ENCODE measurements at places on chromosomes 12 and 14. TPM values are rescaled to one million over a fixed set of nuclear protein-coding genes. Genes with fewer than 3 reads are reported as not detected.

GRCh38 chr12:42128327-42128726 is 16.3 kb downstream of the GXYLT1 start:
- no peak for DNase-seq
- H3K4me3 ChIP-seq = no peak overlapping the region
- H3K27me3 ChIP-seq = no peaks in the 10 kb centered on the region
- H3K4me1 ChIP-seq = no peaks in the 10 kb centered on the region
- H3K27ac ChIP-seq = no peak overlapping the region
- H3K36me3 ChIP-seq = no peaks in the 10 kb centered on the region

- no peaks in the 10 kb centered on the region for H3K36me3 ChIP-seq
- H3K27ac ChIP-seq = no peak overlapping the region
- no peak for DNase-seq
- no peaks in the 10 kb centered on the region for H3K4me1 ChIP-seq
Observed at GRCh38 chr14:101207897-101208296, 304.4 kb upstream of the RTL1 start.

GRCh38 chr12:71865166-71865713 is 25.7 kb downstream of the TBC1D15 start:
- no peaks in the 10 kb centered on the region for H3K27me3 ChIP-seq
- no peak overlapping the region for H3K27ac ChIP-seq
- no peak overlapping the region for H3K4me3 ChIP-seq

The E2F7 gene
- 7.9 TPM for total RNA-seq

GRCh38 chr14:25122843-25123242 is 72.9 kb upstream of the STXBP6 start:
- no peak for DNase-seq
- no peak overlapping the region for H3K4me3 ChIP-seq
- H3K27ac ChIP-seq = no peak overlapping the region
- no peaks in the 10 kb centered on the region for H3K27me3 ChIP-seq

DNA sequence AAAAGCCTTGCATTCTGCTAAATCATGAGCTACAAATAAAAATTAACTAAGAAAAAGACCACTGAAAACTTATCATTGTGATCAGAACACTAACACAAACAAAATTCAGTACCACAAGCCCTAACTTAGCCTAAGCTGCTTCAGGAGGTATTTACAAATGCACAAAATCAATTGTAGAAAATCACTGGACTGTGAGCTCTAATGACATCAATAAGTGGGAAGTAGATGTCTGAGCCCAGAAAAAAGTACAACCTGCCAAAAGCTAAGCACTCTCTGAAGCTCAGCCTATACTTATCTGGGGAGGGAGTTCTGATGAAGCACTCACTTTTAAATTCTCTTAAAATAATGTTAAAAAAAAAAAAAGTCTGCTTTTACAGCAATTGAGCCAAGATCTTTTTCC is 92.9 kb downstream of the SLCO1B1 start:
- H3K4me3 ChIP-seq = no peak overlapping the region
- H3K27ac ChIP-seq = no peak overlapping the region

GRCh38 chr14:90455100-90455571 is 58.3 kb downstream of the CALM1 start:
- H3K27me3 ChIP-seq = no peaks in the 10 kb centered on the region
- H3K36me3 ChIP-seq = no peaks in the 10 kb centered on the region
- H3K4me3 ChIP-seq = no peak overlapping the region
- no peak for DNase-seq

- H3K27me3 ChIP-seq = no peaks in the 10 kb centered on the region
- no peak overlapping the region for H3K4me3 ChIP-seq
- H3K36me3 ChIP-seq = no peaks in the 10 kb centered on the region
- DNase-seq = no peak
- H3K27ac ChIP-seq = no peak overlapping the region
Observed at GRCh38 chr14:60212503-60213371, 36.3 kb upstream of the PPM1A start.

DNA sequence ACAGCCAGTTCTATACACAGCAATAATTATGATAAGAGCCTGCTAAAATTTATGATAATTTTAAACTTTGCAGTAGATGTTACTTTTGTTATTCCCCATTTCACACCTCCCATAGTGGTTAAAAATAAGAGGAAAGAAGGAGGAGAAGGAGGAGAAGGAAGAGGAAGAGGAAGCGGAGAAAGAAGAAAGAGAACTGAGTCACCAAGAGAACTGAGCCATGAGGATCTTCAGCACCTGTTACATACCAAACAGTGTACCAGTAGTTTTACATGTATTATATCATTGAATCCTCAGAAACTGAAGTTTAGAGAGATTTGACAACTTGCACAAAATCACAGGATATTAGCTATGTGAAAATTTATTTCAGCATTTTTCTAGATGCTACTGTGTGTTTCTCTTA is 3.9 kb downstream of the CD163 start:
- no peaks in the 10 kb centered on the region for H3K36me3 ChIP-seq
- no peaks in the 10 kb centered on the region for H3K27me3 ChIP-seq
- H3K4me1 ChIP-seq = no peaks in the 10 kb centered on the region
- no peak overlapping the region for H3K27ac ChIP-seq
- no peak overlapping the region for H3K4me3 ChIP-seq

The SLC2A13 gene
- 6.5 TPM for total RNA-seq

The KRT6C gene
- total RNA-seq = not detected

DNA sequence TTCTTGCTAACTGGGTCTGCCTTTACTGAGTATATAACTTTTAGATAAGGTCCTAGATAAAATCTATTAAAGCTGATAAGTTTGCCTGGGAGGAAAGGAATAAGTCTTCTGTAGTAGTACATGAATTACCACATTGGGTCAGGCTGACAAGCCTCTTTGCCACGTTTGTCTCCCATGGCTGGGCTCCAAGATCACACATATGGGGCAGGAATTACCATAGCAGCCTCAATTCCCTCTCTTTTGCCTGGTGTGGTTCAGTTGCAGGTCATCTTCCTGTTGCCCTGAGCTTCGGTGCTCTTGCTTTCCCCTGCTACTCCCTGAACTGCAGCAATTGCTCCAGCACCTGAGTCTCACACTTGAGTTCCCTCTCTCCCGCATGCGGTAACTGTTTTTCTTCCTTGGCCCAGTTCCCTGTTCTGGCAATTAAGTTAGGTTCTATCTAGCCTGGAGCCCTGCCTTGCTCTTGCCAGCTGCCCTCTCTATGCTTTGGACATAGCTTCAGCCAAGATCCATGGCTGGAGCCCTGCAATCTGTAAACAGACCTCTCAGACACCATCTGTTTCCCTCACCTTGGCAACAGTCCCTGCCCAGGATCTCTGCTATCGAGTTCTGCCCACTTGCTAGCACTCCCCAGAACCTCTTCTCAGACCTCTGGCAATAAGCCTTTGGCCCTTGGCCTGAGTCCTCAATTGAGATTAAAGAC is 5.8 kb upstream of the GLT8D2 start:
- H3K4me1 ChIP-seq = no peaks in the 10 kb centered on the region
- no peak for DNase-seq
- H3K27ac ChIP-seq = no peak overlapping the region
- H3K4me3 ChIP-seq = no peak overlapping the region
- H3K36me3 ChIP-seq = no peaks in the 10 kb centered on the region

DNA sequence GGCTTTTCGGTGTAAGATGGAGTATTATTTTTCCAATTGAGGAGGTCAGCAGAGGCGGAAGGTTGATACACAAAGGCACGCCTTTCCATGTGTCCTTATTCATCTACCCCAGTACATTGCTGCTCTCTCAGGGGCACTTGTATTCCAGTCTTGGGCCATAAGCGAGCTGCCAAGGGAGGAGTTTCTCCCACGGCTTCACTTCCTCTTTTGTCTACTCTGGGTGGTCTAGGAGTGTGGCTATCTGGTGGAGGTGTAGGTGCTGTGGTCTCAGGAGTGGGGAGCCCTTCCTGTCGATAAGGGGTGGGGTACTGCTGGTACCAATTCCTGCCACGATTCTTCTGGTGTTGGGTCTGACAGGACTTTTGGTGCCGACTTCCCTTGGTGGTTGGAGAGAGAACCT is 73.4 kb downstream of the GAS2L3 start:
- no peaks in the 10 kb centered on the region for H3K36me3 ChIP-seq
- H3K27me3 ChIP-seq = no peaks in the 10 kb centered on the region
- H3K4me1 ChIP-seq = no peaks in the 10 kb centered on the region
- no peak overlapping the region for H3K4me3 ChIP-seq
- no peak for DNase-seq

DNA sequence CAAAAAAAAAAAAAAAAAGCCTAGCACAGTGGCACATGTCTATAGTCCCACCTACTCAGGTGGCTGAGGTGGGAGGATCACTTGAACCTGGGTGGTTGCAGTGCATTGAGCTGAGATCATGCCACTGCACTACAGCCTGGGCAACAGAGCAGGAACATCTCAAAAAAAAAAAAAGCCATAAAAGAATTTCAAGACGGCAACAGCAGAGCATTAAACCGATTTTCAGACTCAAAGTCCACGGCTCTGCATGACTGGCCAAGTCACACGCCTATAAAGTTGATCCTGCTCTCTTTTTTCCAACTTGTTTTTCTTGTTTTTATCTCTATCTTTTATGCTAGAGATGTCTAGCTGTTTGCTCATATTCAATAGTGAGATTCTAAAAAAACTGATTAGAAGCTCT is 45.3 kb downstream of the FBXO34 start:
- DNase-seq = no peak
- no peak overlapping the region for H3K4me3 ChIP-seq
- H3K27ac ChIP-seq = no peak overlapping the region
- H3K4me1 ChIP-seq = no peaks in the 10 kb centered on the region
- H3K36me3 ChIP-seq = no peaks in the 10 kb centered on the region

The FIGNL2 gene
- 0.42 TPM for total RNA-seq

DNA sequence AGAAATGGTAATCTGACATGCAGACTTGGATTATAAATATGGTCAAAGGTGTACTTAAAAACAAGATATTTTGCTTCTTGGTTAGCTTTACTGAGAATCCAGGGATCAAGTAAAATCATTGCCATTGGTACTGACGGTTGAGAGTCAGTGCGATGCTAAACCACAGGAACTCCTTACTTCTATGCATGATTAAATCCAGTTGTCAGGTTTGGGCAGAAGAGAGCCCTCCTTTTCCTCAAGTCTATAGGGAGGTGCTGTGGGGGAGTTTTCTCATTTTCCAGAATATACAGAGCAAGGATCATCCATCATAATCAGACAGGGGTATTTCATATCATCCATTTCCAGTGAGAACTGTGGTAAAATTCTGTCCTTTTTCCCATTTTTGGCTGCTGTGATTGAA is 839.1 kb downstream of the NRXN3 start:
- H3K4me1 ChIP-seq = no peaks in the 10 kb centered on the region
- H3K36me3 ChIP-seq = no peaks in the 10 kb centered on the region
- H3K27me3 ChIP-seq = no peaks in the 10 kb centered on the region
- H3K4me3 ChIP-seq = no peak overlapping the region
- no peak overlapping the region for H3K27ac ChIP-seq

The PHLDA1 gene
- total RNA-seq = 43.3 TPM

The KERA gene
- total RNA-seq = not detected

- H3K4me3 ChIP-seq = no peak overlapping the region
- H3K36me3 ChIP-seq = no peaks in the 10 kb centered on the region
- no peak for DNase-seq
- H3K27ac ChIP-seq = no peak overlapping the region
- no peaks in the 10 kb centered on the region for H3K27me3 ChIP-seq
- no peaks in the 10 kb centered on the region for H3K4me1 ChIP-seq
Observed at GRCh38 chr14:64475585-64476273, 10.4 kb downstream of the AKAP5 start.

The SEC23A gene
- 37.9 TPM for total RNA-seq

Measured in CD8-positive, alpha-beta memory T cell (primary cell).